ENCODE measurements at places on chromosomes 3 and 15. TPM values are rescaled to one million over a fixed set of nuclear protein-coding genes. Genes with fewer than 3 reads are reported as not detected.

The ACKR4 gene
- 8.1 TPM for total RNA-seq

The FAM107A gene
- not detected for total RNA-seq

The GOLGA6L10 gene
- total RNA-seq, result 0.20 TPM

The LHFPL4 gene
- total RNA-seq, result under 0.01 TPM

The IL12A gene
- 3.5 TPM for total RNA-seq

The CFAP100 gene
- not detected for total RNA-seq

The MUC4 gene
- total RNA-seq, result not detected

The NOX5 gene
- 0.37 TPM for total RNA-seq

The AGBL1 gene
- not detected for total RNA-seq

The SRGAP3 gene
- total RNA-seq, result 5.1 TPM

The CHRNA7 gene
- under 0.01 TPM for total RNA-seq

The RARB gene
- 2.2 TPM for total RNA-seq

The PRSS50 gene
- not detected for total RNA-seq

The CACNA2D2 gene
- not detected for total RNA-seq

The FAM162A gene
- 15.4 TPM for total RNA-seq

The WNT5A gene
- 7.0 TPM for total RNA-seq

The IQGAP1 gene
- 287 TPM for total RNA-seq

The IDH3A gene
- 23.9 TPM for total RNA-seq

The GOLGA6B gene
- not detected for total RNA-seq

The LMCD1 gene
- 19.1 TPM for total RNA-seq

The INSYN1 gene
- total RNA-seq, result 0.73 TPM

The LNP1 gene
- 4.3 TPM for total RNA-seq

The PTPN9 gene
- total RNA-seq, result 15.8 TPM

The GLDN gene
- 0.37 TPM for total RNA-seq

The CYP1A2 gene
- total RNA-seq, result not detected

The PPM1L gene
- 2.2 TPM for total RNA-seq

The DUOXA2 gene
- total RNA-seq, result not detected

The PLA2G4E gene
- not detected for total RNA-seq

The HPS3 gene
- total RNA-seq, result 45.0 TPM

The RTP4 gene
- total RNA-seq, result 0.20 TPM

The BCL2A1 gene
- total RNA-seq, result 0.20 TPM

The CCK gene
- 0.73 TPM for total RNA-seq

The CISH gene
- 1.1 TPM for total RNA-seq

The ANKUB1 gene
- not detected for total RNA-seq

The LIPC gene
- total RNA-seq, result not detected

The FSIP1 gene
- 0.98 TPM for total RNA-seq

The SLC26A6 gene
- total RNA-seq, result 30.7 TPM

The GXYLT2 gene
- total RNA-seq, result 32.6 TPM

The GOLGA8J gene
- total RNA-seq, result not detected

The IL17RB gene
- total RNA-seq, result under 0.01 TPM

The HDAC11 gene
- total RNA-seq, result 4.0 TPM

The ISL2 gene
- 0.20 TPM for total RNA-seq

The MME gene
- 682 TPM for total RNA-seq
